Aorta (tissue), 5 donors: ENCODE measurements at places on chromosomes 5 and 9. TPM values are rescaled to one million over a fixed set of nuclear protein-coding genes. Genes with fewer than 3 reads are reported as not detected.

Gene SV2C
- polyA plus RNA-seq: not detected

Gene APBA1
- 1.9 TPM for polyA plus RNA-seq

Gene F12
- 1.8 TPM for polyA plus RNA-seq

Gene SOHLH1
- polyA plus RNA-seq: not detected

Gene GARIN3
- polyA plus RNA-seq: not detected

Gene PLEKHG4B
- 0.05 TPM for polyA plus RNA-seq

Gene PTPN3
- polyA plus RNA-seq: 4.3 TPM

Gene SLC44A1
- polyA plus RNA-seq: 23.6 TPM

Gene TRIM41
- 22.2 TPM for polyA plus RNA-seq

Gene ARHGEF37
- 8.8 TPM for polyA plus RNA-seq

Gene CCNI2
- not detected for polyA plus RNA-seq

Gene ZNF366
- not detected for polyA plus RNA-seq

Gene TTLL11
- polyA plus RNA-seq: 12.9 TPM

Gene HTR1A
- polyA plus RNA-seq: not detected

Gene ADAMTS12
- polyA plus RNA-seq: 0.50 TPM

Gene PCDHGA4
- polyA plus RNA-seq: 2.0 TPM

Gene HABP4
- polyA plus RNA-seq: 48.6 TPM

Gene CYLC2
- polyA plus RNA-seq: not detected

Gene DTWD2
- 0.88 TPM for polyA plus RNA-seq

Gene PCDHGA6
- polyA plus RNA-seq: 0.38 TPM

Gene PRUNE2
- 92.9 TPM for polyA plus RNA-seq

Gene MSMP
- not detected for polyA plus RNA-seq

Gene PHYHD1
- 16.7 TPM for polyA plus RNA-seq

Gene PCDHB11
- polyA plus RNA-seq: 4.7 TPM

Gene SLC9A3
- polyA plus RNA-seq: 0.59 TPM

Gene KIF24
- polyA plus RNA-seq: 0.10 TPM

Gene DPYSL3
- polyA plus RNA-seq: 85.1 TPM

Gene LCN9
- polyA plus RNA-seq: not detected

Gene ZNG1C
- polyA plus RNA-seq: 16.2 TPM

Gene NME5
- polyA plus RNA-seq: not detected

Gene SNCAIP
- 3.6 TPM for polyA plus RNA-seq

Gene PCDHB4
- 0.88 TPM for polyA plus RNA-seq

Gene TTC33
- 11.9 TPM for polyA plus RNA-seq

Gene PCA3
- not detected for polyA plus RNA-seq

Gene TRIM36
- 11.9 TPM for polyA plus RNA-seq

Gene CDK7
- 23.9 TPM for polyA plus RNA-seq

Gene PRR16
- 6.5 TPM for polyA plus RNA-seq

Gene C8G
- polyA plus RNA-seq: 1.8 TPM

Gene CDHR2
- 0.08 TPM for polyA plus RNA-seq

Gene PCDHA9
- not detected for polyA plus RNA-seq

Gene AJM1
- 0.63 TPM for polyA plus RNA-seq

Gene CER1
- not detected for polyA plus RNA-seq

Gene CTSV
- polyA plus RNA-seq: not detected

Gene MYMK
- polyA plus RNA-seq: not detected

Gene ITGA1
- polyA plus RNA-seq: 65.0 TPM

Gene OTULINL
- polyA plus RNA-seq: 0.69 TPM

Gene RBM18
- 7.6 TPM for polyA plus RNA-seq

Gene MYOZ3
- polyA plus RNA-seq: 2.0 TPM

Gene CYFIP2
- 84.9 TPM for polyA plus RNA-seq

Gene GPX8
- polyA plus RNA-seq: 34.3 TPM

Gene KLF4
- polyA plus RNA-seq: 40.6 TPM

Gene PCDHB9
- polyA plus RNA-seq: 0.25 TPM

Gene CATSPER3
- 1.3 TPM for polyA plus RNA-seq
